ENCODE measurements at places on chromosomes 16 and 17.
A peak's percentile ranks its signal among the peaks of the same experiment; 100 is the strongest.

- no peak for DNase-seq
Observed at GRCh38 chr17:82962163-82962720, 117.2 kb upstream of the METRNL start.

- DNase-seq = no peak
Observed at GRCh38 chr16:88636488-88637265, 1.7 kb upstream of the IL17C start.

- DNase-seq = no peak
Observed at GRCh38 chr16:73063854-73064211, 15.9 kb upstream of the ZFHX3 start.

- DNase-seq = no peak
Observed at GRCh38 chr16:71734511-71734910, 10.0 kb upstream of the PHLPP2 start.

- peak; percentile 24 for DNase-seq
Observed at GRCh38 chr17:39750131-39751015, 12.6 kb downstream of the GRB7 start.

DNA sequence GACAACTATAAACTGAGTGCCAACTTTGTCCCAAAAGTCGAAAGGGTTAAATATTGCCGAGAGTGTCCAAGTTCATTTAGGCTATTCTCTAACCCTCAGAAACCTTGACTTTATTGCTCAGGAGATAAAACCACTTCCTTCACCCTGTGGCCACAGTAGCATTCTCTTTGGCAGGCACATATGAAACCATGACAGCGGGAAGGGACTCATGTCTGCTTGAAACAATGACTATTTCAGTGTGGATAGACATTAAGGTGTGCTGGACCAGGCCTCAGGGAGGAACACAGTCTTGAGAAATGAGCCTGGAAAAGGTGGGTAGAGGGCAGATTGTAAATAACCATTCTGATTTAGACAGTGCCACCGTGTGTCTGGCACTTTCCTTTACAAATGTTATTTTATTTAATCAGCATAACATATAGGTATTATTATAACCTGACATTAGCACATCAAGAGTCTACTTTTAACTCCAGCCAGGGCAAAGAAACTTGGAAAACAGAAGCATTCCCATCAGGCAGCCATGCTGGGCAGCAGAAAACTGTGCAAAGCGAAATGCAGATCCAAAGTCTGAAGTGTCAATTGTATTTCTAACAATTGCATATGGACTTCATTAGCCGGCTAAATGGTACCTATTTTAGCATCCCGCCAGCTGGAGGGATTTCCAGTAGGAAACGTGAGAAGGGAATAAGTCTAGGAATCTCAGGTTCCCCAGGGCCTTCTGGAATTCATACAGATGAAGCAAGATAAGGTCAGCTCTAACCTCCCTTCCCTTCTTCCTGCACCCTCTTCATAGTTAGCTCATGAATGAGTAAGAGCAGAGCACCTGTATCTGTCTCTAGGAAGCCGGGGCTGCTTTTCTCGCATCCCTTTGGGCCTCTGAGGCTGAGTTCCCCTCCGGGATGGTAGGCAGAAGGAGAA is 212.8 kb upstream of the ELAC2 start:
- DNase-seq = no peak

DNA sequence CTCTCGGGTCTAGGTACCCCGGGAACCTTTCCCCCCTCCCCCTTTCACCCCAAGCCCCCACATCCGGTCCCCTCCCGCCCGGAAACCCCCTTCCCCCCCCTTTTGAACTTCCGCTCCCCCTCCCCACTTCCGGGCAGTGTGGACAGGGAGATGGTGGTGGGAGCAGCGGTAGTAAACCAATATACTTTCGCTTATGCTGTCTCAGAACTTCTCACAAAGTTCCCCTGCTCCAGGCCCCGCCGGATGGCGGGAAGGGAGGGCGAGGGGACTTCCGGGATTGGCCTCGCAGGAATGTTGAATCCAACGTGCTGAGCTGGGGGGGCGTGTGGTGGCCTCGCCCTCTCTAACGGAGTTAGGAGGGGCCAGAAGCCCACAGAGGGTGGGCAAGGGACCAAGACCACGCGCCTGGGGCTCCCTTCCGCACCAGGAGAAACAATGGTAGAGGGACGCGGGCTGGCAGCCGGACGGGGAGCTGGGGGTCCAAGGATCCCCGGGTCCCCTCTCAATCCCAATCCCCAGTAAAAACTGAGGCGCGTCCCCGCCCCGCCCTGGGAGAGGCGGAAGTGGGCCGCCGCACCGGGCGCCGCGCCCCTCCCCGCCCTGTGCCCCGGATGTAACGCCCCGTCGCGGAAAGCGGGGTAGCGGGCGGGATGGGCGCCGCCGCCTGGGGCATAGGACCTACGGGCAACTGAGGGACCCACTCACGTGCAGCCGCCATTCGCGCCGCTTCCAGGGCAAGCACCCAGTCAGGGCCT is 742 bp downstream of the PFN1 start:
- peak; percentile 12 for DNase-seq

- no peak for DNase-seq
Observed at GRCh38 chr17:8163978-8164814, 1.4 kb upstream of the VAMP2 start.

Measured in DMS79 (cell line).